ENCODE measurements at places on chromosomes 3 and 15. TPM values are rescaled to one million over a fixed set of nuclear protein-coding genes. Genes with fewer than 3 reads are reported as not detected.
A peak's percentile ranks its signal among the peaks of the same experiment; 100 is the strongest.

DNA sequence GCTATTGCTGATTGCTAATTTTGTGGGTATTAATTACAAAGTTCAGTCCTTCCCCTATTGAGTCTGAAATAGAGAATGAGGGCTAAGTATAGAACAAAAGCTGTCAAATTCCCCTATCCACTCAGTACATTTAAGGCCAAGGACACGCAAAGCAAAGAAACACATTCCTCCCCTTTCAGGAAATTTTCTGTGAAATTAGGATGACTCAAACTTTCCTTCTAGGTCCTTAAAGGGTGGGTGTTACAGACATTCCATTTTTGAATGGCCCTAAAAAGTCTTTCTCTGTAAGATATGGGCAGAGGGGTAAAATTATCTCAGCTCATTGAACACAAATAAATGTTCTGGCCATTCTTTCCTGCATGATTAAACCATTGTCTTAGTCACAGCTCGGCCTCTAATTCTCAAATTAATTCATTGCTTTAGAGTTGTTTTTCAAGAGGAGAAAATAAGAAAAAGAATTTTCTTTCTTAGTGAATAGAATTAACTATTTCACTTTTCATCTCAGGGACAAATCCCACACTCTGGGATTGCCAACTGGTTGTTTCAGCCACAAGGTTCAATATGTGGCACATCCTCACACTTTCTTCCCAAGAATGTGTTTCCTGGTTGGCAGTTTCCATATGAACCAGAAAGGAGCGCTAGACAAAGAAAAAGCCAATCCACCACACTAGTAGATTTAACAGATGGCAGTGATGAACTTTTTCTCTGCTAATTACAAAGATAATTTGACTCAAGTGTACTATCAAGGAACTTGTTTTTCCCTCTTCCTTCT is 424.1 kb downstream of the ZNF385D start:
- H3K36me3 ChIP-seq, result no peaks in the 10 kb centered on the region
- H3K27me3 ChIP-seq, result no peaks in the 10 kb centered on the region
- peak overlapping the region; percentile 5 for H3K27ac ChIP-seq
- no peak overlapping the region for H3K4me3 ChIP-seq
- DNase-seq, result peak; percentile 68
- peaks cover 20% of the 10 kb centered on the region for H3K4me1 ChIP-seq

DNA sequence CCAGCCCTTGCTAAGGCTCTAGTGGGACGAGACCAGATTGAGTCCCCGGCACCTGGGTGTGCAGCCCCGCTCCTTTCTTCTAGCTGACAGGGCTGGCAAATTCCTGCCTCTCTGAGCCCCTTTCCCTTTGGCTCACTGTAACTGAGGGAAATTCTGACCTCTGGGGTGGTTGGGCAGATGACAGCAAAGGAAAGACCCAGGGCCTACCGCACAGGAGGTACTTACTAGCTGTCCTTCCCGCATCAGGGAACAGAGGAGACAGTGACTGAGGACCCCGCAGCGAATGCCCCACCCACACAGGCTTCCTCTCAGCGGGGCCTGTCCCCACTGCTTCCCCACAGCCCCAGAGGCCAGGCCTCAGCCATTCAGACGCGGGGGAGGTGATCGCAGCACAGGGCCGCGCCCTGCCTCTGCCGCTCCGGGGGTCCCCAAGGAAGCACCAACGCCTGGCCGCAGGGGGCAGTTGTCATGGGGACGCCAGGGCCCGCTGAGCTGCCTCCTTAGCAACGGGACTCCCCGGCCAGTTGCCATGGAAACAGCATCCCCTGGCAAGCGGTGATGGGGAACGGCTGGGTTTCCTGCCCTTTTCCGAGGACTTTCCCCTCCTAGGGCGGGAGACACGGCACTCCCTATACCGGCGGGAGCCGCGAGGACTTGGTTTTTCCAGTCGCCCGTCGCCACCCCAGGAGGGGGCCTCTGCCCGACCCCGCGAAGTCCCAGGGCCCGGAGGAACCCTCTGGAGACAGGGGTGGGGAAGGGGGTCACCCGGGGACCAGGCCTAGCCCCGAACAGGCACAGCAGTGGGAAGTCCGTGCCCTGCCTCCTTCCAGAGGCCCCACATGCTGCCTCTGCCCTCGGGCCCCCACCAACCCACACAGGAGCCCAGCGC is 50.1 kb downstream of the HCN4 start:
- no peaks in the 10 kb centered on the region for H3K4me1 ChIP-seq
- H3K4me3 ChIP-seq, result no peak overlapping the region
- H3K27ac ChIP-seq, result no peak overlapping the region
- DNase-seq, result peak; percentile 20

GRCh38 chr15:85002517-85002916 is 20.9 kb downstream of the PDE8A start:
- no peaks in the 10 kb centered on the region for H3K36me3 ChIP-seq
- no peak overlapping the region for H3K27ac ChIP-seq
- no peak for DNase-seq
- H3K4me3 ChIP-seq, result no peak overlapping the region

GRCh38 chr15:91422797-91423196 is 322.7 kb downstream of the SV2B start:
- no peak overlapping the region for H3K27ac ChIP-seq
- H3K4me3 ChIP-seq, result no peak overlapping the region
- DNase-seq, result no peak
- H3K4me1 ChIP-seq, result no peaks in the 10 kb centered on the region

GRCh38 chr3:131396170-131396569 is 14.6 kb downstream of the NUDT16 start:
- H3K4me1 ChIP-seq, result no peaks in the 10 kb centered on the region
- H3K4me3 ChIP-seq, result no peak overlapping the region
- peak; percentile 46 for DNase-seq
- no peaks in the 10 kb centered on the region for H3K27me3 ChIP-seq

- H3K4me3 ChIP-seq, result no peak overlapping the region
- no peak for DNase-seq
- H3K4me1 ChIP-seq, result no peaks in the 10 kb centered on the region
- H3K27ac ChIP-seq, result no peak overlapping the region
- no peaks in the 10 kb centered on the region for H3K27me3 ChIP-seq
Observed at GRCh38 chr3:133849346-133849745, 43.7 kb downstream of the SRPRB start.

Gene SLC9C1
- not detected for total RNA-seq

- no peak overlapping the region for H3K4me3 ChIP-seq
- no peaks in the 10 kb centered on the region for H3K36me3 ChIP-seq
- H3K4me1 ChIP-seq, result no peaks in the 10 kb centered on the region
Observed at GRCh38 chr3:64088408-64089205, 65.3 kb upstream of the PSMD6 start.

DNA sequence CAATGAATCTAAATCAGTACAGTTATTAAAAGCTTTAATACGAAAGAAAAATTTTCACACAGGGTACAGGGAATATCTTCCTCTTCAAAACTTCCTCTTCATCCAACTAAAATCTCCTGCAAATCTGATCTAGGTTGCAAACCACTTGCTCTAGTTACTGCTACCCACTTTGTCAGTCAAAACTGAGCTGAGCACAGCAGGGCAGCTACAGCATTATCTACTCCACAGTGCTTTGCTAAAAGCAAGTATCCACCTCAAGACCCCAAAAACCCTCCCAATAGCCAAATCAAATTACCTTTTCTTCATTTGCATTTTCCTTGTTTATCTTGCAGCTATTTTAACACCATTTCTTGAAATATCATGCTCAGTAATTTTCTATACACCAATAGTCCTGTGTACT is 14.7 kb downstream of the ZNF280D start:
- H3K4me1 ChIP-seq, result no peaks in the 10 kb centered on the region
- H3K27me3 ChIP-seq, result no peaks in the 10 kb centered on the region
- DNase-seq, result no peak
- H3K27ac ChIP-seq, result no peak overlapping the region
- no peaks in the 10 kb centered on the region for H3K36me3 ChIP-seq

DNA sequence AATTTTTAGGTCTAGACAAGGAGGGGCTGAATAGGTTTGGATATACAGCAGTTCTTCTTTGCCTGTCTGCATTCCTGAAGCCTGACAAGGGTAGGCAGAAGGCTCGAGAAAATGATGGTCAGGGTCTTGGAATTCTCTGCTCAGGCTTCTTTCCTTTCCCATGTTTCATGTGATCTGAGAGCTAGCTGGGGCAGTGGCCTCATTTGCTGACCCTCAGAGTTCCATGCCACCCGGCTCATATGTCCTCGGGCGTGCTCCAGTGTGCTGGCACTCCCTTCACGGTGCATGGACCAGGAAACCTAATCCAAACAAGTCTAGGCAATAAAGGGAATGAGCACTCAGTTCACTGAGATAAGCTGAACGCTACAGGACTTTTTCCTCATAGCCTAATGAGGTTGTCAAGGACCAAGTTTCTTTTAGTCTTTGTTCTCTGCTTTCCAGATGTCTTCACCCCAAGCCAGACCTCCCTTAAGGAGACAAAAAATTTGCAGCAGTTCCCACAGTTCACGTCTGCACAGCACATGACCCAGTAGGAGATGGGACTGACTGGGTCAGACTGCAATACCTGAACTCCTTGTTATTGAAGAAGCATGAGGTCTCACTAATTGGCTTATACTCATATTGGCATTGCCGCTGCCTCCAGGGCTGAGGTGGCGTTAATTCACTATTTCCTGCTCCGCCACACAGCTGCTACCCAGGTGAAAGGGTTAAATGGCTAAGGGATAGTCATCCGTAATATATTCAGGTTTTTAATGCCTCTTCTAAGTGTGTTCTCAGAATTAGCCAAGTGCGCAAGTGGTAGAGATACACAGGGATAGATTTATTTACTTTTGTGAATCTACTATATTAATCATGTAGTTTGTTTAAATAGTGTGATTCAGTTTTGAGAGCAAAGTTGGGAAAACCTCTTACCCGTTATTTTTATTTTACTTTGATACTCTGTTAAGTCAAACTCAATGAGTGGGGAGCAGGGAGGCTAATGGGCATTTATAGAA is 15.3 kb upstream of the RTP4 start:
- H3K27me3 ChIP-seq, result no peaks in the 10 kb centered on the region
- no peaks in the 10 kb centered on the region for H3K4me1 ChIP-seq
- no peak overlapping the region for H3K27ac ChIP-seq
- no peaks in the 10 kb centered on the region for H3K36me3 ChIP-seq
- DNase-seq, result peak; percentile 10
- H3K4me3 ChIP-seq, result no peak overlapping the region

DNA sequence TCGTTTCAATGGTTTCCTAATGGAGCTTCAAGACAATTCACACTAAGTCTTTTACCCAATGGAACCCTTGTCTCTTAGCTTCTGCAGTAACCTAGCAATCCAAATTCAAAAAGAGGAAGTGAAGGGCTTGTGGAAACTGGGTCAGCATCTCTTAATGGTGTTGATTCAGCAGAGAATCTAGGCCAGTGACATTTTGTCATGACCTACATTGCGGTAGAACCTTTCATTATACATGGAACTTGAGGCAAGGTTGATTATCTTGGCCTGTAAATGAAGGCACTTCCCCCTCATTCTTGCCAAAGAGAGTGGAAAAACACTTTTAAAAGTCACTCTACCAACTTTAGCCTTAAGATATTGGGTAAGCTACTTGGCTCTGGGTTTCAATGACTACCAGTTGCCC is 42.8 kb downstream of the C2CD4B start:
- no peak overlapping the region for H3K27ac ChIP-seq
- no peaks in the 10 kb centered on the region for H3K27me3 ChIP-seq
- peaks cover 15% of the 10 kb centered on the region for H3K4me1 ChIP-seq
- no peaks in the 10 kb centered on the region for H3K36me3 ChIP-seq
- H3K4me3 ChIP-seq, result no peak overlapping the region

GRCh38 chr3:79636372-79636771 is 131.4 kb downstream of the ROBO1 start:
- no peaks in the 10 kb centered on the region for H3K27me3 ChIP-seq
- no peak overlapping the region for H3K27ac ChIP-seq
- H3K4me3 ChIP-seq, result no peak overlapping the region
- H3K36me3 ChIP-seq, result no peaks in the 10 kb centered on the region

Gene ARNT2
- 23.5 TPM for total RNA-seq

DNA sequence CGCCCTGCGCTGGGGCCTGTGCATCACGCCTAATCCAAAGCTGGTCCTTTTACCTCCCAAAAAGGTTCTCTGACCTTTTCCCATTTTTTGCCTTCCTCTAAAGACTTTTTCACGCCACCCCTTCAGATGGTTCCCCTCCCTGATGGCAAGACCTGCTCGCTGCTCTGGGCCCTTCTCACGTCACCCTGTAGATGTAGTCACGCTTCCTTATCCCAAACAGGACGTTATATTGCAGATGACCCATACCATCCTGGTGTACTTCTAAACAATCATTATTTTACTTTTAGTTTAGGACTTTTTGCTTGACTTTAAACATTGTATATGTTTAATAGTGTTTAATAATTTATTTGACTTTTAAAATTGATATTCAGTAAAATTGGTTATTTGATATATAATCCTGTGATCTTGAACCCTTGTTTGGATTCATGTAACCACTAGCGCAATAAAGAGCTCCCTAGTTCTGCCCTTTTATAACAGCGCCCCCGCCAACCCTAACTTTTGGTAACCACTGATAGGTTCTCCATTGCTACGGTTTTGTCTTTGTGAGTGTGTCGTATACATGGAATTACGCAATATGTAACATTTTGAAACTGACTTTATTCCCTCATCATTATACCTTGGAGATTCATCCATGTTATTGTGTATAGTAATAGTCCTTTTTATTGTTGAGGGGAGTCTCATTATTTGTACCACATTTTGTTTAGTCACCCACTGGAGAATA is 159.0 kb upstream of the CHRNA7 start:
- peak overlapping the region; percentile 93 for H3K4me3 ChIP-seq
- no peaks in the 10 kb centered on the region for H3K4me1 ChIP-seq
- H3K27me3 ChIP-seq, result no peaks in the 10 kb centered on the region
- H3K36me3 ChIP-seq, result no peaks in the 10 kb centered on the region
- no peak for DNase-seq

DNA sequence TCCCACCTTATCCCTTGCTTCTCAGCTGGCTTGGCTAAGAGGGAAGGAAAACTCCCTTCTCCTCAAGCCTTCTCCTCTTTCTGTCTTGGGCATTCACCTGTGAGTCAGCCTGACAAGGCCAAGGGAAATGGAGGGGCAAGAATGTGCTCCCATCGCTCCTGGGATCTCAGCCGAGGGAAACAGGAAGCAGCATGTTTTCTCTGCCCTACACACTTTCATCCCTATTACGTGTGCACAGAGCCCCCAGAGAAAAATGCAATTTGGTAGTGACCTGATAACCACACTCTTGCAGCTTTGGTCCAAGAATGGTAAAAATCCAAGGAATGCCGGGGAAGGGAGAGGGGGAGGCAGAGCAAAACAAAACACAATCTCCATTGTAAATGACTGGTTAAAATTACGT is 32.9 kb upstream of the MTMR10 start:
- H3K4me1 ChIP-seq, result peaks cover 24% of the 10 kb centered on the region
- H3K27ac ChIP-seq, result peak overlapping the region; percentile 11
- no peaks in the 10 kb centered on the region for H3K36me3 ChIP-seq
- DNase-seq, result peak; percentile 78

DNA sequence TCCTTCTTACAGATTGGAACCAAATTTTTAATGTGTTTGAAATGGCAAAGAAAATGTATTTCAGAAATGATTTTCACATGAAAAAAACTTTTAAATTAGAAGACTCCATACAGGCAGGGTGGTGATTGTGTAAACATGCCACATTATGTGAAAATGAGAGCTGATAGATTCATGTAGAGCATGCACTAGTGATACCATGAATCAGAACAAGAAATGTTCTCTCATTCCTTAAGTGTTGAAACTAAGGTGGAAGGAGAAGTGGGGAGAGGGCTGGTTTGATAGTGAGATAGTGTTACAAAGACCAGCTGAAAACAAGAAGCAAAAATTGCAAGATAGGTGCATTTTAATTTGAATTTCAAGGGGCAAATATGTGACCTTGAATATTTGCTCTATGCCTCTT is 100.3 kb downstream of the CCNL1 start:
- H3K36me3 ChIP-seq, result no peaks in the 10 kb centered on the region
- no peak overlapping the region for H3K4me3 ChIP-seq
- no peak overlapping the region for H3K27ac ChIP-seq
- H3K4me1 ChIP-seq, result no peaks in the 10 kb centered on the region

- H3K4me3 ChIP-seq, result no peak overlapping the region
- no peaks in the 10 kb centered on the region for H3K36me3 ChIP-seq
- no peak for DNase-seq
- H3K27ac ChIP-seq, result no peak overlapping the region
- peaks cover 26% of the 10 kb centered on the region for H3K27me3 ChIP-seq
Observed at GRCh38 chr15:68982976-68983563, 31.4 kb upstream of the NOX5 start.

Gene MAP2K5
- total RNA-seq, result 2.8 TPM
